ENCODE measurements at places on chromosomes 16 and 17.

- DNase-seq = no peak
Observed at GRCh38 chr17:4715063-4715744, 4.8 kb downstream of the ARRB2 start.

- peak; percentile 48 for DNase-seq
Observed at GRCh38 chr17:8160741-8161221, 2.0 kb downstream of the VAMP2 start.

GRCh38 chr16:25298165-25298872, 40.7 kb upstream of the ZKSCAN2 start:
- DNase-seq = no peak

DNA sequence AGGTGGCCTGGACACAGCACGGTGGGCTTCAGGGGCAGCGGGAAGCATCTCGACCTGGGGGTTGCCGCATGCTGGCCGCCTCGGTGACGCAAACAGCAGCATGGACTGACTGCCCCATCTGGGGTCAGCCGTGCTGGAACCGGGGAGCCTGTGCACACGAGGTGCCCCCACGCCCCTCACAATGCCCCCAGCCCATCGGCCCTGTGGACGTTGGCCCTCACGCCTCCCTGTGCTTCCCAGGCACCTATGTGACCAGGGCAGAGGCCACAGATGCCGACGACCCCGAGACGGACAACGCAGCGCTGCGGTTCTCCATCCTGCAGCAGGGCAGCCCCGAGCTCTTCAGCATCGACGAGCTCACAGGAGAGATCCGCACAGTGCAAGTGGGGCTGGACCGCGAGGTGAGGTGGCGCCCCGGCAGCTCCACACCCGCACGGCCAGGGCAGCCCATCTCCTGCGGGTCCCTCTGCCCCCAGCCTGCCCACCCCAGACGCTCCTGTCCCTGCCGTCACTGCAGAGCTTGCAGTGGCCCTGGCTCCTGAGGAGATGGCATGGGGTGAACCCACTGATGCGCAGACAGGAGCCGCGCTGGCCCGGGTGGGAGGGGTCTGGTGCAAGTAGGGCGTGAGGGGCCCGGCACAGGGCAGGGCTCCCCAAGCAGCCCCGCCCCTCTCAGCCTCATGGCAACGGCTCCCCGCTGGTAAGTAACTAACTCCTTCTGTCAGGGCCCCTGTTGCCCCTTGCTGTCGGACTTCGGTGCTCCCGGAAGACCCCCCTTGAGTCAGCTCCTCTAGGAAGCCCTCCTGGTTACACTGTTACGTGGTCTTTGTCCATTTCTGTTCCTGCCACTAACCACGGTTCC, 13.6 kb downstream of the CDH15 start:
- DNase-seq = no peak

DNA sequence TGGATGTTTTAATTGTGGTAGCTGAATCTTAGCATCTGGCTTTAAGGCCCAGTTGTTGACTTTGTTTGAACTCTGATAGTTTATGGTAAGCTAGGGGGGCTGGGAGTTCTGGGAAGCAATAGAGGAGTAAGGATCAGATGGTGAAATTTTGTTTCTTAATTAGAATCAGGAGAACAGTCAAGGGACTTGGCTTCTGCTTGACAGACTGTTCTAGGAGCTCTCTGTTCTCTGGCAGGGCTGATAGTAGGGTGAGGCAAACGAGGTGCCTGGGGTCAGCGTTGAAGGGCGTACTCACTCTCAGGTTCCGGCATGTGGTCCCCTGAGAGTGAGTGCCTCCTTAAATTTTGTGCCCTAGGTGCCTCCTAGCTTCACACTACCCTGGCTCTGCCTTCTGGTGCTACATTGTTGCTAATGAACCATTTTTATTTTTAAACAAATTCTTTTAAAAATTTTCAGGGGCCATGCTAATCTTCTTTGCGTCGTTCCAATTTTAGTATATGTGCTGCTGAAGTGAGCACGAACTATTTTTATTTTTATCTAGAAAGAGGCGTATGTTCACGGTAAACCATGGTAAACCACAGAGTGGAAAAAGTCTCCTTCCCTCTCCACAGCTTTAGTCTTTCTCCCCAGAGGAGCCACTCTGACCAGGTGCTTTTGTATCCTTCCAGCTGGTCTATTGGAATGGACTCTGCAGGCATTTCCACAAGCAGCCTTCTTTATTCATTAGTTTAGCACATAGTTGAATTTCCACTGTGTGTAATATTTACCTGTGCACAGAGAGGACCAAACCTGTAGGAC, 19.7 kb downstream of the SLC7A6 start:
- DNase-seq = no peak

DNA sequence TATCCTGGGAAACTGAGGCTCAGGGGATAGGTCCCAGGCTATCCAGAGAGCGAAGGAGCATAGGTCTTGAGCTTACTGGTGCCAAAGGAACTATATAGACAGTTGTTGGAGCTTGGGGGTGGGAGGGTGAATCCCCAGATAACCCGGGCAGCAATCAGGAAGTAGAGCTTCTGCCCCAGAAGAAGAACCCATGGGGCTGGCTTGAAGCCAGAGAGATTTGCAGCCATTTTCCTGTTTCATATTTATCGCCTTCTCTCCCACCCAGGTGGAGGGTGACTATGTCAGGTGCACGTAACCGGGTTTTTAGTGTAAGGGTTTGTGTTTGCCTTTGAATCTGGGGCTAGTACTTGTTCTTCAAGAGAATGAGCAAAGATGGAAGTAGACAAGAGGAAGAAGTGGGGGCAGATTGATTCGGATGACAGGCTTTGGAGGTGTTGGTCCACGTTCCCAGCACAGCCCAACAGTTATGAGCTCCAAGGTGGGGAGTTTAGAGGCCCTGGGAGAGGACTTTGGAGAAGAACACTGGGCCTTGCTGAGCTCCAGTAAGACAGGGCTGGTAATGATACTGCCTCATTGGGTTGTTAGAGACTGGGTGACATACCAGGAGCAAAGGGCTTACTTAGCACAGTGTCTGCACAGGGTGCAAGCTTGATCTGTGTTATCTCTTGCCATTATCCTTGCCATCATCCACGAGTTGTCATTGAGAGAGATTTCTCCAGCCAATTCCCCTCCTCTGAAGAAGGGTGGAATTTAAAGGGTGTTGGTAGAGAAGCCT, 145.6 kb downstream of the CCDC182 start:
- DNase-seq = no peak

DNA sequence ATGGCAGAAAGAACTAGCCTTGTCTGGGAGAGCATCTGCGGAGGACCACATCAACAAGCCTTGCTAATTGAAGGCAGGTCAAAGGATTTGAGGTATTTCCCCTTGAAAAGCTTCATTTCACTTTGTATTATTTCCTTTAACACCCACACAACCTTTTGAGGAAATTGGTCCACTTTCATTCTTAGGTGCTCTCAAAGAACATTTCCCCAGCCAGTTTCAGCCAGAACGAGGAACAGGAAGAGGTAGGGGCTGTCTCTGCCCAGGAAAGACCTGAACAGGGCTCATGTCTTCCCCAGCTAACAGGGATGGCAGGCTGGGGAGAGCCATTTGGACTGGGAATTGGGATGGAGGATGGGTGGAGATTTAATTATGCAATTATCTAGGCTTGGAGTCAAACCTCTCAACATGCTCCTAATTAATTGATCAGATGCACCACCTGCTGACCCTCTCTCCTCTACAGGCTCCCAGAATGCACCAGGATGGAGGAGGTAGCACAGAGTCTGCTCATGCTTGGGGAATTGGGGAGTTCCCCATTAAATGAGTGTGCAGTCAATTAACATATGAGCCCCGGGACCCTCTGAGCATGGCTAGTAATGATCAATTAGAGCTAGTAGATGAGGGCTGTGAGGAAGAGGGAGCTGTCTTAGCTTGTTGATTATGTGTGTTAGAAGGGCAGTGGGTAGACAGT, 84.6 kb downstream of the GP2 start:
- no peak for DNase-seq

GRCh38 chr17:6100146-6100545, 30.0 kb downstream of the WSCD1 start:
- no peak for DNase-seq

GRCh38 chr17:49434821-49435670, 20.4 kb upstream of the PHB1 start:
- peak; percentile 89 for DNase-seq

DNA sequence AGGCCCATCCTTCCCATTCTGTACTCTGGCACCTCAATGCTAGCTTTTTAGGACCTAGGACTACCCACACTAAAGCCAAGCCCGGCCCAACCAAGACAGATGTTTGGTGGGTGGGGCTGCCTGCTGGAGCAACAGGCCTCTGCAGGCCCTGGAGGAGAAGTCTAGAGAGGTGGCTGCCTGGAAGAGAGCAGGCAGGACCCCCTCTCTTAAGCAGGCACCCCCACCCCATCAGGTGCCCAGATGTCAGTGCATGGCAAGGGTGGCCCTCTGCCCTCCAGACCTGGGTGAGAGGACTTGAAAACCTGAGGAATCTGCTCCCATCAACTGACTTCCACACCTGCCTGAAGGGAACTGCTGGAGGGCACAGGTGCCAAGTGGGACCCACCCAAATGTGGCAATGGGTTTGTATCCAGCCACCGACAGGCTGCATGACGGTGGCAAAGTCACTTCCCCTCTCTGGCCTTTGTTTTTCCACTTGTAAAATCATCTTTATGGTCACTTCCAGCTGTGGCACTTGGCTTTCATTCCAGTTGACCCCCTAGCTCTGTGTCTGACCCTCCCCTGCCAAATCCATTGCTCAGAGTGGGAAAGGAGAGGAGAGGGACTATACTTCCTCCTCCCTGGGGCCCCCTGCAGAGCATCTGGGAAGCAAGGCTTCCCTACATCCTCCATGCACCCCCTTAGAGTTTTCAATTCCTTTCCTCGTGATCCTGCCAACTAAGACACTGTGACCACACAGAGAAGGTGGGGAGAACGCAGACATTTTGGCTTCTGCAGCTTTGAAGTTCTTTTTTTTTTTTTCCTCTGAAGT, 1.7 kb upstream of the STAT5A start:
- DNase-seq = no peak

DNA sequence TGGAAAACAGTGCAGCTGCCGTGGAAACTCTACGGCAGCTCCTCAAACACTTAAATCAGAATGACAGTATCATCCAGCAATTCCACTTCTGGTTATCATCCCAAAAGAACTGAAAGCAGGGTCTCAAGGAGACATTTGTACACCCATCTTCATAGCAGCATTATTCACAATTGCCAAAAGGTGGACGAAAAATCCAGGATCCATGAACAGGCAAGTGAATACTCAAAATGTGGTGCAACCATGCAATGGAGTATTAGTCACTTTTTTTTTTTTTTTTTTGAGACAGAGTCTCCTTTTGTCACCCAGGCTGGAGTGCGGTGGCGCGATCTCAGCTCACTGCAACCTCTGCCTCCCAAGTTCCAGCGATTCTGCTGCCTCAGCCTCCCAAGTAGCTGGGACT, 10.6 kb upstream of the AATK start:
- no peak for DNase-seq

- DNase-seq = no peak
Observed at GRCh38 chr17:51245535-51245934, 14.3 kb downstream of the MBTD1 start.

DNA sequence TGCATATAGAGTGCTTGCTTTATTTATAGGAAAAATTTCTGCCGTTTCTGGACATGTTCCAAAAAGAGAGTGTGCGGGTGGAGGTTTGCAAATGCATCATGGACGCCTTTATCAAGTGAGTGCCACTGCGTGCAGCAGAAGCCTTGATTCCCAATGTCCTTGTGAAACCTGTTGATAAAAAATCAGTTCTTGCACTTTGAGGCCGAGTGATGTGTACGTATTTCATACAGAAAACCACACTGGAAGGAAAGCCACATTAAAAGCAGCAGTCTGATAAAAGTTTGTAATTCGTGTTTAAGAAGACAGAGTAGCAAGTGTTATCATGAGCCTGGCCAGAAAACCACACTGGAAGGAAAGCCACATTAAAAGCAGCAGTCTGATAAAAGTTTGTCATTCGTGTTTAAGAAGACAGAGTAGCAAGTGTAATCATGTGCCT, 78.0 kb downstream of the KNOP1 start:
- DNase-seq = no peak

DNA sequence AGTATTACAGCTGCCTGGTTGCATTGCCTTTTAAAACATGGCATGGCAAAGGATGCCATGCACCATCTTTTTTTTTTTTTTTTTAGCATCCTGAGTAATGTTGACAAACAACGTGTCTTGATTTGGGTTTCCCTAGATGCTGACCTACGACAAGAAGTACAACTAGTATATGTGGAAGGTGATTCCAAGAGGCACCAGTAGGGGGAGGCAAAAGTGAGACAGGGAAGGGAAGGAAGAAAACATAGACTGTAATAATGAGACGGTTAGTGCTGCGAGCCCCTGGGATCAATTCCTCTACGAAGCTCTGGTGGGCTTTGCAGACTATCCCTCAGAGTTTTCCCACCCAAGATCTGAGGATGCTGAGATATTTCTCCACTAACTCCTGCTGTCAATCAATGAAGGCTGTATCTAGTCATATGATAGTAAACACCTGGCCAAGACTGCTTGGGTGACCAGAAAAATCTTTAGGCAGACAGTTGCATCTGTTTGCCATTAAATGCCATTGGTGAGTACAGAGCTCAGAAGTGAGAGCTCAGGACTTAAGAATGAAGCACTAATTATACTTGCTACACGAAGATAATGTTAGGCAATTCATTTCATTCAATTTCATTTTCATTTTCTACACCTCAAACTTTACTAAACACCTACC, 458.6 kb upstream of the GOT2 start:
- peak; percentile 69 for DNase-seq

DNA sequence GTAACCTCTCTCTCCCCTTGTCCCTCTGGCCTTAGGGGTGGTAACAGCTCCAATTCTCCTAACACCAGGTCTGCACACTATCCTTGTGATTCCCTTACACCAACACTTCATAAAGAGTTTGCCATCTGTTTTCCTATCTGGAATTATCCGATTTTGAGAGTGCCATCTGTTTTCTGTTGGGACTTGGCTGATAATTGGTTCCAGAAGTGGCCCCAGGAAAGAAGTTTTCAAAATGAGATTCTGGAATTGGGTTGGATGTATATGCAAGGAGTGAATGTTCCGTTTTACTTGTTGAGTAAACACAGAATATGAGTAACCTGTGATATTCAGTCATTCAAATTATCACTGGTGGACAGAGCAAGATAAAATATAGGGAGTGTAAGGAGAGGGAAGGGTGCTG, 134.1 kb upstream of the HS3ST3A1 start:
- no peak for DNase-seq

GRCh38 chr17:3037259-3037658, 26.1 kb downstream of the OR1D5 start:
- peak; percentile 44 for DNase-seq

DNA sequence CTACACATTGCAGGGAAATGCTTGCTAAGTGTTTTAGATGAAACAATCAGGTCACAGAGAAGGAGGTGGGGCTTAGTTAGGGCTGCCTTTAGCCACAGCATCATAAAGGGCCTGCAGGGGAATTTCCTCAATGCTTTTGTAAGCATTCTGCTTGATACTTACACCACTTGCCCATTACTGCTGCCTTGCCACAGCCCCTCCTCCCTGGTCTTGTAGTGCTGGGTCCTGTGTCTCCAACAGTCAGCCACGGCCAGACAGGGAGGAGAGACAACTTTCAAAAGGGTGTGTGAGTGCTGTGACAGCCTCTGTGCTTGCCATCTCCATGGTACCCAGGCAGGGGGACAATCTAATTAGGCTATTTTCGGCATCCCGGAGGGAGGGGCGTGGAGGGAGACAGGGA, 111.2 kb downstream of the SHISA9 start:
- peak; percentile 63 for DNase-seq

All from islet precursor cell (in vitro differentiated cells).